Stimulated activated CD4-positive, alpha-beta T cell treated with anti-CD3 and anti-CD28 coated beads, TNF-alpha, amount 100 ng/mL, for 1 hour (primary cell): ENCODE measurements at places on chromosomes 1 and 21.

DNA sequence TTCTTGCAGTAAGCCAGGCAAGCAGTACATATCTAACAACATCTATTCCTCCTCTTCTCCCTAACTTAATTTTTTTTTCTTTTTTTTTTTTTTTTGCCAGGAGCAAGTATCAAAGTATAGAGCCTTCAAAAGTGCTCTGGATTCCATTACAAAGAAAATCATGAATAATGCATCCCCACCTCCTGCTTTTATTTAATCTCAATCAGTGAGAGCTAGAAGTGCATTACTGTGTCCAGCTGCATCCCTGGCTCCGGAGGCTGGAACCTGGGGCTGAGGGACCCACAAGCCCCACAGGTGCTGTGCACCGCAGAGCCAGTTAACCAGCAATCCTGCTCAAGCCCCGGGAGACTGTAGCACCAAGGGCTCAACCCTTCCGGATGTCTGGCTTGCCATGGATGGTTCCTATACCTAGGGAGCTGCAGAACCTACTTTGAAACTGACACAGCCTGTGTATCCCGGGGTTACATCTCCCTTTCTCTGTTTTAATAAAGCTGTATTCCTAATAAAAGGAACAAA lies 455.9 kb upstream of the RUNX1 start:
- no peak for DNase-seq

DNA sequence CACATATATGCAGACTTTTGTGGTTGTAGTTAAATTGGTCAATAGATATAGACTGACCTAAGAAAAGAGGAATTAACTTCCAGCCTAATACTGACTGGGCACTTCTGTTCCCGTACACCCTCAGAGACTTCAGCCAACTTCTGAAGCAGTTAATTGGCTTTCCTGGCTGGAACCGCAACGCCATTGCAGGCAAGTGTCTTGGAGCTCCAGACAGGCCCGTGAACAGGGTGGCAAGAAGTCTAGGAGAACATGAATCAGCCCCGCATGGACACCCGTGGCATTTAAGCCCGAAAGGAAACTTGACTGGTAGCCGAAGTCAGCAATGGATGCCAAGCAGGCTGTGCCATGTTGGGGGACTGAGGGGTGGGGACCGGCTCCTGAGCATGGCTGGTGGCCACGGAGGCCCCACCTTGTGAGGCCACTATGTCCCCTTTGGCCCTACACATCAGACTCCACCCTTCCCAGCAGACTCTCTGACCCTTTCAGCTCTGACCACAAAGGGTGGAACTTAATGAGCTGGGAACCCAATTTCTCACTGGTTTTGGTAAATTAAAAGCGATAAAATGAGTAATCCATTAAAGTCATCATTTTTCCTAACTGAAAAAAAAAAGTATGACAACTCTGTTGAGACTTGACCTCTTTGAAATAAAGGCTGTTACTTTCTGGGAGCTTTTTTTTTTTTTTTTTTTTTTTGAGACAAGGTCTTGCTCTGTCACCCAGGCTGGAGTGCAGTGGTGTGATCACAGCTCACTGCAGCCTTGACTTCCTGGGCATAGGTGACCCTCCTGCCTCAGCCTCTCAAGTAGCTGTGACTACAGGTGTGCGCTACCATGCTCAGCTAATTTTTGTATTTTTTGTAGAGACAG lies 54.1 kb downstream of the RUNX1 start:
- DNase-seq = no peak

DNA sequence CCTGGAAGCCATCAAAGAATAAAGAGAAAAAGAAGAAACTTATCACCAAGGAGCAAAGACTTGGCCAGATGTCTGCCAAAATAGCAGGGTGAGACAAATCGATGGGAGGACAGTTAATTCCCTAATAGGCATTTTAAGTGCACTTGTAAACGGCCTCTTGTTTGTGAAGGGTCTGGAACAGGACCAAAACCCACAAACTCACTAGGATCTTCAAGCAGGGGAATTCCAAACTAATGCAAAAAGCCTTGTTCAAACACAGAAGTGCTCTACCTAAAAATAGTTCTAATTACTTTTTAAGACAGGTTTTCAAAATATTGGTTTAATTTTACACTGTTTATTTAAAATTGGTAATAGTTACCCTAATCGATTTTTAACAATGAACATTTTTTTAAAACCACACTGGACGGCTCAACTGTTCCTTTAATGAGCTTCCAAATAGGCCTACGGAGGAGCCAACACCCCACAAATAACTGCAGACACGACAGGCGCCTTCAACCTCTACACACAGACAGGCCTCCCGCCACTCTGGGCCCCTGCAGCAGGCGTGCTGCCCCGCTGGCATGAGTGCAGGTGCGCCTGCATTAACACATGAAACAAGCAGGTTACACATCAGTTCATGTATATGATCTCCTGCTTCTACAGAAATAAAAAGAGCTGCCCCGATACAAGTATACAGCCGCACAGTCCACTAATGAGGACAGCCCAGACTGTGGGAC lies 15.8 kb downstream of the UBE2G2 start:
- no peak for DNase-seq

- DNase-seq = no peak
Measured at GRCh38 chr1:226601456-226601855, 52.9 kb downstream of the STUM start.

GRCh38 chr21:35095859-35096291 lies 46.8 kb upstream of the RUNX1 start:
- DNase-seq = no peak

- DNase-seq = no peak
Measured at GRCh38 chr21:20971296-20971921, 26.8 kb upstream of the NCAM2 start.

- no peak for DNase-seq
Measured at GRCh38 chr1:26856181-26856580, 6.8 kb upstream of the SFN start.
